ENCODE measurements at places on chromosomes 13 and 19. TPM values are rescaled to one million over a fixed set of nuclear protein-coding genes. Genes with fewer than 3 reads are reported as not detected.

Gene LILRB5
- not detected for total RNA-seq

Gene ZNF846
- 3.7 TPM for total RNA-seq

DNA sequence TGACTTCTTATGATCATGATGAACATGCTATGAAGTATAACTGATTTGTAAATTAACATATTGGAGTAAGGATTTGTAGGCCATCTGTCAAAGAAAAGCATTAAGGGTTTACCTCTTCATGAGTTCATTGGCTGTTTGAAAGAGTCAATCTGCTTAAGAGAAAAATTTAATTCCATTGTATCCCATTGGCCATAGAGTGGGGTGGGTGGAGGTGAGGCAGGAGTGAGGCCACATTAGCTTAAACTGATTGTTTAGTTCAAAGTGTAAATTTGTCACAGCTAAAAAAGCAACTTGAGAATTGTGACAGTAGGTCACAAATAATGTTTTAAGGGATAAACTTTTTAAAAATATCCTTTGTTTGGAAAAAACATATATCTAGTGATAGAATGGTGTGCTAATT is 11.4 kb downstream of the GPR180 start:
- H3K4me1 ChIP-seq = peaks cover 20% of the 10 kb centered on the region
- DNase-seq = no peak
- no peak overlapping the region for H3K27ac ChIP-seq

DNA sequence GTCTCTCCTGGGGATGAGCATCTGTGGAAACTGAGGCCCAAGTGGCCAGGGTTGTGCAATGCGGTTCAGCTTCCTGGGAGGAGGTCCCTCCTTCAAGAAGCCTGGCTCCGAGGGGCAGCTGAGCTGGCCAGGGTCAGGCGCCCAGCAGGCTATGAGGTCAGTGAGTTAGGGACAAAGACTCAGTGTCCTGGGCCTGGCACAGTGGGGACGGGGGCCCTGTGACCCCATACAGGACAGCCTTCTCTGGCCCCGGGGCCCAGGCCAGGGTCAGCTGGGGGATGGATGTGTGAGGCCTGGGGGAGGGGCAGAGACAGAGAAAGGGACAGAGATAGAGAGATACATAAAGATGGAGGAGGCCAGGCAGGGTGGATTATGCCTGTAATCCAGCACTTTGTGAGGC is 3.0 kb upstream of the IL12RB1 start:
- DNase-seq = no peak
- H3K4me1 ChIP-seq = peaks cover 58% of the 10 kb centered on the region
- H3K27me3 ChIP-seq = no peaks in the 10 kb centered on the region
- peak overlapping the region; percentile 97 for H3K27ac ChIP-seq
- peaks cover 5% of the 10 kb centered on the region for H3K36me3 ChIP-seq
- no peak overlapping the region for H3K4me3 ChIP-seq

- H3K36me3 ChIP-seq = no peaks in the 10 kb centered on the region
- H3K4me3 ChIP-seq = no peak overlapping the region
- DNase-seq = no peak
Observed at GRCh38 chr13:50275392-50276063, 260.3 kb downstream of the KCNRG start.

DNA sequence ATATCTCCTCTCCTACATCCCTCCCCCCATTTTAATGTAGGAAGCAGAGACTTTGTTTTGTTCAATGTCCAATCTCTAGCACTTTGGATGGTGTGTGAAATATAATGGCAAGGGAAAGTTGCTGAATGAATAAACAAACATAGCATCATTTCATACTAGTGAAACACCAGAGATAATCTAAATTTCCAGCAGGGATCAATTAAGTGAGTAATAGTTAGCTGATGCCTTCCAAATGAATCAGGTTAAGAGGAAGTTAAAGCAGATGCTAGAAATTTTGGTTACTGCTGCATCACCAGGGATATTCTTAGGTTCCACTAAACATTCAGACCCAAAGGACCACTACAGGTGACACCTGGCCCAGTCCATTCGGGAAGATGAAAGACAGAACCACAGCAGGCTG is 8.1 kb downstream of the MRPS31 start:
- H3K4me3 ChIP-seq = no peak overlapping the region
- DNase-seq = no peak
- no peaks in the 10 kb centered on the region for H3K27me3 ChIP-seq
- H3K4me1 ChIP-seq = peaks cover 39% of the 10 kb centered on the region
- H3K27ac ChIP-seq = peak overlapping the region; percentile 48

- no peaks in the 10 kb centered on the region for H3K4me1 ChIP-seq
- no peaks in the 10 kb centered on the region for H3K36me3 ChIP-seq
- no peak overlapping the region for H3K27ac ChIP-seq
- H3K27me3 ChIP-seq = no peaks in the 10 kb centered on the region
- no peak overlapping the region for H3K4me3 ChIP-seq
Observed at GRCh38 chr13:63680704-63681103, 2265.1 kb upstream of the PCDH20 start.

DNA sequence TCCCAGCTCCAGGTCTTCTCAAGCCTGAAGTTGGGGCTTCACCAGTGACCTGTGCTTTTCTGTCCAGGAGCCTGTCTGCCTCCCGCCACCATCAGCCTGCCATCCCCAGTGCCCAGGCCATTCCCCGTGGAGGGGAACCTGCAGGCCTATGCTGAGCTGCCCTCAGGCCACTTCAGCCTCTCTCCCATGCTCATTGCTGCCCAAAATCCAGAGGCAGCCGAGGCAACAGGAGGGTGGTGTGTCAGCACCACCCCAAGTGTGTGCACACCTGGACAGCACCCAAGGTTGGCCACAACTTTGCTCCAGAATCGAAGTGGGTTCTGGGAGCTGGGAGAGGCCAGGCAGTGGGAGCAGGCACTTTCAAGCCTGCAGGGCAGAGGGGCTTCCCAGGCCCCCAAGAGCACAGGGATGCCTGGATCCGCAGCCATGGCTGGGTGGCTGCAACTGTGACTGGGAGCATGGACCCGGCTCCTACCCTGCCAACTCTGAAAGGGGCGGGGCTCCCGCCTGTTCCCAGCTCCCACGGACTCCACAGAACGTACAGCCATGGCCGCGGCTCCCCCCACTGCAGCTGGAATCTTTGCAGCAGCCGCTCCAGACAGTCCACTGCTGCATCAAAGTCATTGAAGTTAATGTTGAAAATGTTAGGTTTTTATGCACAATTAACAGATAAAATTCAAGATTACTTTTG is 1747.0 kb downstream of the OLFM4 start:
- no peak overlapping the region for H3K27ac ChIP-seq
- DNase-seq = no peak
- H3K4me1 ChIP-seq = no peaks in the 10 kb centered on the region
- no peak overlapping the region for H3K4me3 ChIP-seq
- H3K27me3 ChIP-seq = no peaks in the 10 kb centered on the region
- no peaks in the 10 kb centered on the region for H3K36me3 ChIP-seq

DNA sequence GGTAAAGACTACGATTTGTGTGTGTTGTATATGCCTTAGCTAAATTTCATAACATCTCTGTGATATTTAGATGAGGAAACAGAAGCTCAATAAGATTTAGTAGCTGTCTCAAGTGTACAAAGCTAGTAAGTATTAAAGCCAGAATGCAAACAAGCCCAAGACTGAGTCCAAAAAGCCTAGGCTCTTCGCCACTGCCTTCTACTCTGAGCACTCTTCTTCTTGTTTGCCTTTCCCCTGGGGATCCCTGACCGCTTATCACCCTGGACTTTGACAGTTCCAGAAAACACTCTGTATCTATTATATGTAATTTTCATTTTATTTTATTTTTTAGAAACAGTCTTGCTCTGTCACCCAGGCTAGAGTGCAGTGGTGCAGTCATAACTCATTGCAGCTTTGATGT is 5.8 kb downstream of the TM9SF2 start:
- peaks cover 62% of the 10 kb centered on the region for H3K36me3 ChIP-seq
- no peak overlapping the region for H3K4me3 ChIP-seq
- no peak for DNase-seq
- H3K27ac ChIP-seq = no peak overlapping the region
- no peaks in the 10 kb centered on the region for H3K27me3 ChIP-seq

Data from activated T-helper 2 cell treated with anti-CD3 and anti-CD28 coated beads, Interferon-gamma antibody, Interleukin-2, Interleukin-4, amounts not matched to agents 10 μg/mL and 5 μg/mL and 100 μg/mL, durations not matched to agents 14 hours and 24 hours and 36 hours (primary cell).